KG1 (cell line): ENCODE measurements at places on chromosomes 4 and X.

- no peak for DNase-seq
These were observed 37.4 kb downstream of the PAK3 start for GRCh38 chrX:111133389-111133788.

- DNase-seq = no peak
These were observed 89.7 kb downstream of the ZNF718 start for GRCh38 chr4:213971-214370.

GRCh38 chr4:36712013-36712412 is 430.6 kb downstream of the DTHD1 start:
- no peak for DNase-seq

GRCh38 chr4:101118617-101119016 is 228.7 kb downstream of the PPP3CA start:
- DNase-seq = no peak

GRCh38 chrX:19747652-19748610 is 139.5 kb downstream of the SH3KBP1 start:
- peak; percentile 24 for DNase-seq

GRCh38 chrX:117977526-117977925 is 139.1 kb downstream of the KLHL13 start:
- no peak for DNase-seq

DNA sequence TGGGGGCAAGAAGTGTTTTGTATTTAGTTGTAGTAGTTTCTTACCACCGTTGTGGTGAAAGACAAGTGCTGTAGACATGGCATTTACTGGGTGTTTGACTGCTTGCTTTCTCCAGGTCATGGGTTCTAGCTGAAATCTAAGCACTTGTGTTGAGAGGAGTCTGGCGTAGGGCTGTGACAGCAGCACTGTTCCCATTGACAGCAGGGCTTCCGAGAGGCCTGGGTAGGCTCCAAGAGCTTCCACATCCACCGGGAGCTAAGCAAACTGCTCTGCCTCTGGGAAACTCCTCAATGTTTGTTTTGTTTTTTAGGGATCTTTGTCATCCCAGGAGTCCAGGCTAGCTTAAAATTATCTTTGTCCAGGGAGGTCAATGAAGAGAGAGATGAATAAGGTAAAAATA is 44.3 kb downstream of the BMPR1B start:
- DNase-seq = no peak

GRCh38 chrX:64570204-64570603 is 175.0 kb upstream of the MTMR8 start:
- DNase-seq = no peak

GRCh38 chr4:7194251-7195140 is 2.2 kb downstream of the SORCS2 start:
- no peak for DNase-seq
